Activated CD4-positive, alpha-beta T cell treated with anti-CD3 and anti-CD28 coated beads, Interleukin-2, amount 10 ng/mL, durations not matched to agents 7 days and 5 days (primary cell): ENCODE measurements at places on chromosomes 6 and 20.
A peak's percentile ranks its signal among the peaks of the same experiment; 100 is the strongest.

DNA sequence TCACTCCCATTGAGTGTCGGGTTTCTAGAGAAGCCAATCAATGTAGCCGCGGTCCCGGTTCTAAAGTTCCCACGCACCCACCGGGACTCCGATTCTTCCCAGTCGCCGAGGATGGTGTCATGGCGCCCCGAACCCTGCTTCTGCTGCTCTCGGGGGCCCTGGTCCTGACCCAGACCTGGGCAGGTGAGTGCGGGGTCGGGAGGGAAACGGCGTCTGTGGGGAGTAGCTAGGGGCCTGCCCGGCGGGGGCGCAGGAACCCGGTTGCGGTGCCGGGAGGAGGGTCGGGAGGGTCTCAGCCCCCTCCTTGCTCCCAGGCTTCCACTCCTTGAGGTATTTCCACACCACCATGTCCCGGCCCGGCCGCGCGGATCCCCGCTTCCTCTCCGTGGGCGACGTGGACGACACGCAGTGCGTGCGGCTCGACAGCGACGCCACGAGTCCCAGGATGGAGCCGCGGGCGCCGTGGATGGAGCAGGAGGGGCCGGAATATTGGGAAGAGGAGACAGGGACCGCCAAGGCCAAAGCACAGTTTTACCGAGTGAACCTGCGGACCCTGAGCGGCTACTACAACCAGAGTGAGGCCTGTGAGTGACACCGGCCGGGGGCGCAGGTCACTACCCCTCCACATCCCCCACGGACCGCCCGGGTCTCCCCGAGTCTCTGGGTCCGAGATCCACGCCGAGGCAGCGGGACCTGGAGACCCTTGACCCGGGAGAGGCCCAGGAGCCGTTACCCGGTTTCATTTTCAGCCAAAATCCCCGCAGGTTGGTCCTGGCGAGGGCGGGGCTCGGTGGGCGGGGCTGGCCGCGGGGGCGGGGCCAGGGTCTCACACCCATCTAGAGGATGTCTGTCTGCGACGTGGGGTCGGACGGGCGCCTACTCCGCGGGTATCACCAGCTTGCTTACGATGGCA lies 35.2 kb upstream of the HLA-G start:
- DNase-seq, result peak; percentile 70

GRCh38 chr6:42547407-42548329 lies 16.2 kb upstream of the UBR2 start:
- DNase-seq, result peak; percentile 87

- no peak for DNase-seq
These were observed 71.1 kb upstream of the CTNNBL1 start for GRCh38 chr20:37622728-37623127.

DNA sequence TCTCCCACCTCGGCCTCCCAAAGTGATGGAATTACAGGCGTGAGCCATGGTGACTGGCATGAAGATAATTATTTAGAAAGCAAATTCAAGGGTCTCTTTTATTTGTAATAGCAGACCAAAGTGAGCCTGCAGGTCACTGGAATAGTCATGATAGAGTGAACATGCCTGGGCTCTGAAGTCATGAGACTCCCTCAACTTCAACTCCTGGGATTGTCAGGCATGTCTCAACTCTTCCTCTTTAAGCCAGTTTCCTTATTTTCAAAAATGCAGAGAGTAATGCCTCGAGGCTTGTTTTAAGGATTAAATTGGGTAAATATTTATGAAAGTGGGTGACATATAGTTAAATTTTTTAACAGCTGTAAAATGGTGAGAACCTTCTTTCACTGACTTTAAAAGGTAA lies 22.7 kb upstream of the HECA start:
- DNase-seq, result no peak

- no peak for DNase-seq
These were observed 16.4 kb downstream of the SLC17A5 start for GRCh38 chr6:73637404-73637803.

DNA sequence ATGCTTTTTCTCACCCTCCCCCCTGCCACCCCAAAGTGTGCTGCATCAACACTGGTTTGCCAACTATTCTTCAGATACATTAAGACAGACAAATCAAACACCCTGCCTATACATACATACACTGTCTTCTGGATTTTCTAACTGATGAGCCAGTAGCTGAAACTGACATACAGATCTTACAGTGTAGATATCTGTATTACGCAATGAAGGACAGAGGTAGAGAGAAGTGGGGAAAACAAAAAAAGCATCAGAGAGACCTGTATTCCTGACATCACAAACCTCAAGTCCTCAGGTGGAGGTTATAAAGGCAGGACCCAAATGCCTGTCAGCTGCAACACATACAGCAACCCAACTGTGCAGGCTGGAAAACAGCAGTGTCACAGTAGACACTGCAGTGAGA lies 535.4 kb downstream of the HACE1 start:
- no peak for DNase-seq

DNA sequence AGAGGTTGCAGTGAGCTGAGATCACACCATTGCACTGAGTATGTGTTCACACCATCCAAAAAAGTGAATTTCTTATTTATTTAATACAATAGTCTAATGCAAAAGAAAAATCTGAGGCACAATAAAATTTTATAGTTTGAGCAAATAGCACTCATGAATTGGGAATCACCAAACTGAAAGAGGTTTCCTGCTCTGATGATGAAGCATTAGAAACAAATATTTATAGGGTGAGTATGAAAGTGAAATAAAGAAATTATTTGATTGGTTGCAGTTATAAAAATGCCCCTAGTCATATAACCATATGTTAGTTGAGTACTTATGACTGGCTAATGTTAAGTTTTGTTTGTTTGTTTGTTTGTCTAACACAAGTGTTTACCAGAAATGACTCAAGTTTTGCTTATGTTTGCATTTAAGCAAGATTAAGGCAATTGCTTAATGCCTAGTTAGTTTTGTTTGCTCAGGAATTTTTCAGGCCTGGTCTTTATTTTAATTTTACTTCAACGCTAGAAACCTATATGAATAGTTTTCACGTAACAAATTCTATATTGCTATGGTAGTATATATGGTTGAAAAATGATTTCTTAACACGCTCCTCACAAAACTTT lies 151.5 kb upstream of the FAM83B start:
- DNase-seq, result no peak

GRCh38 chr20:9496155-9496554 lies 18.2 kb upstream of the LAMP5 start:
- DNase-seq, result no peak

DNA sequence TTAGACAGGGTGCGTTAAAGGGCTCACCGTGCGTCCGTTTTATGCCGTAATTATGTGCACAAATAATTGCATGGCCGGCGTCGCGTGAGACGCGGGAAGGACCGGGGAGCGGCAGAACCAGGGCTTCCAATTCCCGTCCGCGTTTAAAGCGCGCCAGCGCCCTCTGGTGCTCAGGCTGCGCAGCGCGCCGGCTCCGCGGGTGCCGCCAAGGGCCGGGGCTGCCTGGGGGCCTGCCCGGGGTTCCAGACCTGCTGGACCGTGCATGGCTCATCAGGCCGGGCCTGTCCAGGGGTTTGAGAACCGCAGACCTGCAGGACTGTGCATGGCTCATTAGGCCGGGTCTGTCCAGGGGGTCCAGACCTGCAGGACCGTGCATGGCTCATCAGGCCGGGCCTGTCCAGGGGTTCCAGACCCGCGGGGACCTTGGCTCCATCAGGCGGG lies 369.0 kb downstream of the THBS2 start:
- DNase-seq, result peak; percentile 81

GRCh38 chr6:4668271-4669179 lies 107.7 kb upstream of the CDYL start:
- DNase-seq, result no peak

DNA sequence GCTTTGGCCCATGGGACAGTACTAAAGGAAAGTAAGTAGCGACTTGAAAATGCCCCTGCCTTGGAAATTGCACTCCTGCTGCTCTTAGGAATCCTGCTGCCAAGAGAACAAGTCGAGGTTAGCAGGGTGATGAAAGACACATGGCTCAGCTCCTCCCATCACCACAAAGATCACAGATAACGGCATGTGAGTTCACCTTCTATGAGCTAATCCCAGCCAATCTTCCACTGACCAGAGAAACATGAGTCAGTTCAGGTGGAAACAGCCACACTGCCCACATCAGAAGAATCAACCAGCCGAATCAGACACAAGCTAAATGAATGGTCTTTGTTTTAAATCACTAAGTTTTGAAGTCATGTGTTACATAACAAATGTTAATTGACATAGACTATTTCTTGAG lies 106.3 kb downstream of the PRKN start:
- DNase-seq, result no peak

DNA sequence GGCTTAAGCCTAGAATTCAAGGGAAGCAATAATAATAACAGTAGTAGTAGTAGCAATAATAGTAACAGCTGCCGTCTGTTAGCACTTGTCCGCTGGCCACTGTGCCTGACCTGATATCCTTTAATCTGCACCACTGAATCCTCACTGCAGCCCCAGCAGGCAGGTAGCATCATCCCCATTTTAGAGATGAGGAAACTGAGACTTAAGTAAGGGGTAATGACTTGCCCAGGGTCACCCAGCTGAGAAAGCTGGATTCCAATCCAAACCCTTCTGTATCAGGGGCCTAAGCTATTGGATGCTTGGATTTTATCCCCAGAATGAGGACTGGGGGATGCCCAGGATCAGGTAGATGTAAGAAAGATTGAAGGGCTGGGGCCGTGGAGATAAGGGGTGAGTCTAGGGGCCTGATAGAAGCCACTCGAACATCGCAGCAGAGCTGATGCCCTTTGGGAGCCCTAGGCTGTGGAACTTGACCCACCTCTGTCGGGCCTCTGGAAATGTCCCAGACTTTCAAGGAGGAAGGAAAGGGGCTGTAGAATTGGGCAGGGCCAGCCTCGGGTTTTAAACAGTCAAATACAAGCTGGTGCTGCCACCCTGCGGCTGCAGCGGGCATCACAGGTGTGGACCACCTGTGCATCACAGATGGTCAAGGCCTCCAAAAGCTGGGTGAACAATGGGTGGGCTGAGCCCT lies 102.1 kb upstream of the MYL9 start:
- DNase-seq, result peak; percentile 70

DNA sequence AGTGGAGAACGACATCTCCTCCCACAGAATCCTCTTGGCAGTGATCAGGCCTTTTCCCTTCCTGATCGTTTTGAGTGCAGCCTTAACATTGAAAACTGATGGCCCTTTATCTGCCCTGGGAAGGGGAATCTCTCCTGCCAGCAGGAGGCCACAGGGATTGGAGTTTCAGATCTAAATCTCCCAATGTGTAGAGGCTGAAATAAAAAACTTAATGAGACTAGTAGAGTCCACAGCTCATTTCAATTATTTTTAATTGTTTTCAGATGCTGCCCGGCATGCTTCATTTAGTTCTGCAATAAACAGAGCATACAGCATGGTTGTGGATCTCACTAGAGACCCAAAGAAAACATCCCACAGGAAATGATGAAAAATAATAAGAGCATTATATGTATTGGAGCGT lies 662.2 kb upstream of the HS3ST5 start:
- no peak for DNase-seq

DNA sequence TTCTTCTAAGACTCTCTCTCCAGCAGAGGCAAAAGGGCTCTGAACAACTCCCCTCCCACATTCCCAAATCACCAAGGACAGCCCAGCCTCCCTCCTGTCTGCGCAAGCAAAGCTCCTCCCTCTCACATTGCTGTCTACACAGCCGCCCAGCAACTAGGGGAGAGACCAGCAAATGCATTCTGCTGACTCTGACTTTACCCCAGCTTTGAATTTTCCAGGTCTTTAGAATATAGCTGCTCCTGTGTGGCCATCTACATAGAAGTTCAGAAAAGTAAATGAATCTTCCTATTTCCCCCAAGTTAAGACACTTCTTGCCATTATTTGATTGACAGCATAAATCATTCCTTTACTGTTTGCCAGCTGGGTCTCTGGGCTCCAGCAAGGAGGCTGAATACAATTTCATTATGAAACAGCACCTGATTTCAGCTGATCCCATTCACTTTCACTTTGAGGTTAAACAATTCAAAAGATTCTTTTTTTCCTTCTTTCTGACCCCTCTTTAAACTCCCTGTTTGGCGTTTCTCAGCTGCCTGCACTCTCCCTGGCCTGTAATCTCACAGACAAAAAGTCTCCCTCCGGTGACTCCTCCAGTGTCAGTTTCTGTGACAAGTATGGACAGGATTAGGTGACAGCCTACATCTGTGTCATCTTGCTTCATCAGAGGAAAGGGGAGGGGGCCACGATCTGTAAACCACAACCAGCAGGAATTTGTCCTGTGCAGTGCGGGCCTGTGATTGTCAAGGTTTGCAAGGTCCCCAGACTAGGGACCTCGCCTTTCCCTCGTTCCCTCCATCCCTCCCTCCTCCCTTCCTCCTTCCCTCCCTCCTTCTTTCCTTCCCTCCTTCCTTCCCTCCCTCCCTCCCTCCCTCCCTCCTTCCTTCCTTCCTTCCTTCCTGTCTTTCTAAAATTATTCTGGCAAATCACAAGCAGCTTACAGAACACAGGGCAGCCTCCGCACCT lies 205.6 kb upstream of the RIN2 start:
- DNase-seq, result no peak

DNA sequence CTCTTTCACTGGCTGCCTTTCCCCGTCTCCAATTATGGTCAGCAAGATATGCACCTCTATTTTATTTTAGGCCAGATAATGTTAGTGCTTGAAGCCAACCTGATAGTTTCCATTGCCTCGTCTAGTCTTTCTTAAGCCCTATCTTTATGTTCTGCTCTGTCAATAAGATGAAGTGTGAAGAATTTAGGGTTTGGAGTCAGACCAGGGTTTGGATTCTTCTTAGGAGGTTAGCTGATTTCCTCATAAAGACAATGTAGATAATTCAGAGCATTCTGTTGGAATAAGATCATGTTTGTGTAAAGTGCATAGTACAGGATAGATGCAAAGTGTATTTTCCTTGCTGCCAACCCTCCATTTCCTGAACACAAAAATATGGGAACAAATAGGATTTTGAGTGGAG lies 43.8 kb downstream of the PKIB start:
- no peak for DNase-seq

- no peak for DNase-seq
These were observed 60.0 kb upstream of the ZNF831 start for GRCh38 chr20:59103573-59103972.

GRCh38 chr6:13380761-13381160 lies 52.4 kb upstream of the TBC1D7 start:
- DNase-seq, result no peak

GRCh38 chr20:881051-881782 lies 34.9 kb downstream of the ANGPT4 start:
- DNase-seq, result peak; percentile 29

DNA sequence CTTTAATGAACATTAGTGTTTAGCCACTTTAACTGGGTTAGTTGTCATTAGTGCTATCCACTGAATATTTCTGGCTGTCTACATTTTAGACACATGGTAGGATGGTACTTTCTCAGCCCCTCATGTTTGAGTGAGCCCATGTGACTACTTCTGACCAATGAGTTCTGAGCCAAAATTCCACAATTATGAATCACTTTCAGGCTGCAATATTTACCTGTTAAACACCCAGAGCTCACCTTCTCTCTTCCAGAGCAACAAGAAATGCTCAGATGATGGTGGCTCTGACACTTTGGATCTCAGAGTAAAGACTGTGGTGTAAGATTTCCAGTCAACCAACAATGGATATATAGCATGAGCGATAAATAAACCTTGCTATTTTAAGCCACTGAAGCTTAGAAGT lies 24.8 kb downstream of the SPACA1 start:
- no peak for DNase-seq

GRCh38 chr6:10323018-10323417 lies 91.9 kb downstream of the TFAP2A start:
- DNase-seq, result no peak

- DNase-seq, result peak; percentile 34
These were observed 131.8 kb downstream of the CFAP61 start for GRCh38 chr20:20184149-20184548.
